Brain pericyte (primary cell): ENCODE measurements at places on chromosomes 3 and 15.

GRCh38 chr15:74683758-74684157 lies 12.1 kb downstream of the EDC3 start:
- DNase-seq: no peak

DNA sequence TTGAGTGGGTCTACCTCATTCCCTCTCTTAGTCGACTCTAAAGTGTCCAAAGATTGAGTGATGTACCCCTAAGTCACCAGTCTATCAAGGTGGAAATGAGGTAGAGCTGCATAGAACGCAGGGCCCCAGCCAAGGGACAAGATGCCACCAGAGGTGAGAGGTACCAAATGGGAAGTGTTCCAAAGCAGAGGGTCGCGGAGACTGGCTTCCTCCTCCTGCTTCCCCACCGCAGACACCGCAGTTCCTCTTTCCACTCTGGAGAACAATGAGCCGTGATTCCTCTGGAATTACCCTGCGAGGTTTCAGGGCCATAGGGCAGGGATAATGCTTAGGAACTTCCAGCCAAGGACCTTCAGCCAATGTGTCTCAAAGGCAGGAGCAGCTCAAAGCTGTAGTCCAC lies 55.8 kb downstream of the DAPK2 start:
- no peak for DNase-seq

GRCh38 chr3:111870620-111871019 lies 11.6 kb downstream of the PHLDB2 start:
- no peak for DNase-seq

GRCh38 chr15:74384566-74384880 lies 17.1 kb upstream of the CYP11A1 start:
- no peak for DNase-seq

DNA sequence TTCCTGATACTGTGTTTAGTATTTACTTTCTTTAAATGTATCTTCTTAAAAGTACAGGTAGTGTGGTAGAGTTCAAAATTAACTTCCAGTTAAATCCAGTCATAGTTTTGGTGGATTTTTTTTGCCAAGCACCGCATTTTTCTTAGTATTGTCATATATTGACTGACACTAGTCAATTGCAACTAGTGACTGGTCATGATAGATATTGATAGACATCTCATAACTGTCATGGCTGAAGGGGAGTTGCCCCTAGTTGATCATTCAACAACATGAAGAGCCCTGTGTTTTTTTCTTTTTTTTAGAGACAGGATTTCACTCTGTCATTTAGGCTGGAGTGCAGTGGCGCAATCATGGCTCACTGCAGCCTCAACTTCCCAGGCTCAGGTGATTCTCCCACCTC lies 22.1 kb downstream of the RAB8B start:
- DNase-seq: no peak

DNA sequence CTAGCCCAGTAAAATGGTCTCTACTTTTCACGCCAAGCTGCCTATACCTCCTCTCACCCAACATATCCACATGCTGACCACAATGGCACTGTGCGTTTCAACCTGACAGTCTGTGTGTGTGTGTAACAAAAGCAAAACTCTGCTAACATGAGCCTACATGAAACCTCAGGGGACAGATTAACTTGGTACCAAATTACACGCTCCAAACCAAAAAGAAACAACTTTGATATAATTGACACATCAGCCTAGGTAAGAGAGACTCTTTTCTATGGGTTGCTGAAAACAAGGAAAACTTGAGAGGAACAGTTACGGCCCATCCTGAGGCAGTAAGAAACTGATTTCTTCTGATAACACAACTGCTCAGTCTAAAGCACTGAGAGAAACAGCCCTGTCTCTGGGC lies 31.5 kb downstream of the IGF2BP2 start:
- DNase-seq: no peak

GRCh38 chr3:901953-902778 lies 190.7 kb upstream of the CNTN6 start:
- no peak for DNase-seq

- no peak for DNase-seq
Measured at GRCh38 chr3:39707314-39707909, 102.0 kb upstream of the MYRIP start.

- DNase-seq: no peak
Measured at GRCh38 chr3:123749711-123750110, 134.4 kb downstream of the MYLK start.

- no peak for DNase-seq
Measured at GRCh38 chr3:4984511-4984864, 5.3 kb downstream of the BHLHE40 start.

DNA sequence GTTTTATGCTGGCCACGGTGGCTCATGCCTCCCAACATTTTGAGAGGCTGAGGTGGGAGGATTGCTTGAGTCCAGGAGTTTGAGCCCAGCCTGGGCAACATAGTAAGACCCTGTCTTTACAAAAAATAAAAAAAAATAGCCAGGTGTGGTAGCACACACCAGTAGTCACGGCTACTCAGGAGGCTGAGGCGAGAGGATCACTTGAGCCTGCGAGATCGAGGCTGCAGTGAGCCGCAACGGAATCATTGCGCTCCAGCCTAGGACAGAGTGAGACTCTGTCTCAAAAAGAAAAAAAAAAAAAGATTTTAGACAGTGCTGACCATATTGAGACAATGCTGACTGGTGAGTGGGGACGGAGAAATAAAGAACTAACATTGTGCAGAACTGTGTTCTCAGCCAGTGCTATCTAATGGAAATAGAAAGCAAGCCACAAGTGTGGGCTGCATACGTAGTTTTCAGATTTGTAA lies 67.2 kb downstream of the ST6GAL1 start:
- no peak for DNase-seq

- no peak for DNase-seq
Measured at GRCh38 chr3:23264413-23264812, 61.3 kb downstream of the UBE2E2 start.

GRCh38 chr3:56629047-56629446 lies 54.0 kb downstream of the TASOR start:
- no peak for DNase-seq

GRCh38 chr3:20462226-20462625 lies 276.2 kb upstream of the SGO1 start:
- no peak for DNase-seq

DNA sequence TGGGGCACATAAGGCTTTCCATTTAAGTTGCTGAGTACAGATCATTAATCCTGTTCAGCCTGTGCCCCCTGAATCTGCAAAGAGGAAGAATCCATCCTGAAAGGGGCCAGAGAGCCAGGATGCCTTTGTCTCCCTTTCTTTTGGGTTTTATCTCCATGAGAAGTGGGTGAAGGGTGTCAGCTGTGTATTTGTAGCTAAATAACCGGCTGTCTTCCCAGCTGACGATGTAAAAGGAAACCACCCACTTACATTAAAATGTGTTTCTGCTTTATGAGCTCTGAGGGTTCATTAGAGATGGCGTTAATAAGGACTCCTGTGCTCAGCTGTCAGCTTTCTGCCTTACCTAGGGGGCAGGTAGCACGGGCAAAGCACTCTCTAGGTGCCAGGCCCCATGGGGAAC lies 83.4 kb downstream of the SLCO3A1 start:
- DNase-seq: no peak

GRCh38 chr3:110165753-110166152 lies 828.4 kb upstream of the DPPA4 start:
- no peak for DNase-seq
